ENCODE measurements at places on chromosomes 1 and 21. TPM values are rescaled to one million over a fixed set of nuclear protein-coding genes. Genes with fewer than 3 reads are reported as not detected.

- DNase-seq: no peak
- peaks cover 4% of the 10 kb centered on the region for H3K4me1 ChIP-seq
- no peak overlapping the region for H3K4me3 ChIP-seq
- H3K27ac ChIP-seq: no peak overlapping the region
These were observed 38.7 kb upstream of the BATF3 start for GRCh38 chr1:212738330-212738729.

DNA sequence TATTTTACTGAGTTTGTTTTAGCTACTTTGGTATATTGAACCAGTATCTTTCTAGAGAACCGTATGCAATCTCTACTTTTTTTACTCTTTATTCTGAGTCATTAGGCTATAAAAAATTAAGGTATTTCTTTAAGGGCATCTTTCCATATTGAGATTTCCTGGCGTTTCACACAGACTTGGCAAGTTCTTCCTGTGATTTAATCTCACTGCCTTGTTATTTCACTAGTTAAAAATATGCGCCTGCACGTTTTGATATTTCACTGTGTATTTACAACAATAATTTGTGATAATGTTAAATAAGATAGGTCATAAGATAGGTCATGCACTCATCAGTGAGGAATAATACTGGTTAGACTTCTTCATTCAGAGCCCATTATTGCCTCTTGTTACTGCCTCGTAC is 16.2 kb upstream of the CR1L start:
- no peaks in the 10 kb centered on the region for H3K4me1 ChIP-seq
- no peaks in the 10 kb centered on the region for H3K36me3 ChIP-seq
- no peaks in the 10 kb centered on the region for H3K27me3 ChIP-seq
- H3K4me3 ChIP-seq: no peak overlapping the region
- DNase-seq: no peak

GRCh38 chr1:77948841-77949424 is 29.9 kb downstream of the FUBP1 start:
- H3K4me3 ChIP-seq: no peak overlapping the region
- no peak overlapping the region for H3K27ac ChIP-seq
- DNase-seq: no peak
- no peaks in the 10 kb centered on the region for H3K27me3 ChIP-seq
- H3K36me3 ChIP-seq: peaks cover 63% of the 10 kb centered on the region

GNG4 gene
- total RNA-seq: 0.19 TPM

DNA sequence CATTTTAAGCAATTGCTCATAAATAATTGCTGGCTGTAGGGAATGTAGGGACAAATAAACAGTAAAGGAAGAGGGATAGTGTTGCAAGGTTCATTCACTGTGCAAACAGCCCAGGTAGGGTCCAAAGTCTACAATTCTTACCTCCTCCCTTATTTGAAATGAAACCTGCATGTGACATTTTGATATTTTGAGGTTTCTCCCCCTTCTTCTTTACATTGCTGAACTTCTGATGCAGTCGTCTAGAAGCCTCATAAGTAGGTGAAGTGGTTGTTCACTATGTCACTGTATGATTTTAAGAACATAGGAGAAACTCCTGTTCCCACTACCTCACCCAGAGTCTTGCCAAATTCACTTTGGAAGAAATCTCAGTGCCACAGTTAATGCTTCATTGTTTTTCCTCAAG is 16.1 kb downstream of the F5 start:
- no peak overlapping the region for H3K4me3 ChIP-seq
- H3K4me1 ChIP-seq: peaks cover 30% of the 10 kb centered on the region
- no peak for DNase-seq
- no peaks in the 10 kb centered on the region for H3K36me3 ChIP-seq
- no peak overlapping the region for H3K27ac ChIP-seq
- no peaks in the 10 kb centered on the region for H3K27me3 ChIP-seq

Measured in CD4-positive, alpha-beta memory T cell (primary cell).